T-helper 1 cell treated with Interleukin-12 subunit alpha and Interleukin-12 subunit beta and Interleukin-4 antibody, amounts not matched to agents 30 ng/mL and 1 ng/mL, for 36 hours (primary cell): ENCODE measurements at places on chromosomes 6 and 20. TPM values are rescaled to one million over a fixed set of nuclear protein-coding genes. Genes with fewer than 3 reads are reported as not detected.

Gene NMBR
- total RNA-seq, result not detected in 2 replicates

Gene ARMC12
- total RNA-seq, result 0.66 and 0.88 TPM in 2 replicates

Gene TCP11
- not detected in 2 replicates for total RNA-seq

Gene LTA
- 204 and 212 TPM in 2 replicates for total RNA-seq

Gene CPNE5
- total RNA-seq, result 2.7 and 3.2 TPM in 2 replicates

Gene CRIP3
- total RNA-seq, result 0.27 TPM in 1 of 2 replicates, not detected in the other

Gene AGER
- total RNA-seq, result 34.1 and 37.9 TPM in 2 replicates

Gene ADGB
- not detected in 2 replicates for total RNA-seq

Gene RGS17
- total RNA-seq, result not detected in 2 replicates
